Stimulated activated CD8-positive, alpha-beta memory T cell treated with anti-CD3 and anti-CD28 coated beads, Interleukin-2, amount 100 ng/mL, for 1 hour (primary cell): ENCODE measurements at places on chromosomes 2 and 18.

DNA sequence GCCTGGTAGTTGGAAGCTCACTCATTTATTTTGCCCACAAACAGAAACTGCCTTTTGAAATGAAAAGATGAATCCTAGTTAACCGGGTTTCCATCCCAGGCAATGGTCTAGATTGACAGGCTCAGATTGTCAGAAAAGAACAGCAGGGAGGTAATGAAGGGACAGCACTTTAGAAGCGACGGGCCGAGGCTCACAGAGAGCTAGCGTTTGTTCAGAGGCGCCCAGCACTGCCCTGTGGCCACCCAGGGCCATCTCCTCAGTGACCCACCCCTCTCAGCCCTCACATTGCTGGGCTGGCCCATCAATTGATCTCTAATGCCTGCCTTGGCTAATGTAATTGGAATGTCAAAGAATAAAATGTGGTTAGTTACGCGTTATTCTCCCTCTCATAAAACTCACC lies 304.8 kb downstream of the CDCA7 start:
- DNase-seq, result no peak

DNA sequence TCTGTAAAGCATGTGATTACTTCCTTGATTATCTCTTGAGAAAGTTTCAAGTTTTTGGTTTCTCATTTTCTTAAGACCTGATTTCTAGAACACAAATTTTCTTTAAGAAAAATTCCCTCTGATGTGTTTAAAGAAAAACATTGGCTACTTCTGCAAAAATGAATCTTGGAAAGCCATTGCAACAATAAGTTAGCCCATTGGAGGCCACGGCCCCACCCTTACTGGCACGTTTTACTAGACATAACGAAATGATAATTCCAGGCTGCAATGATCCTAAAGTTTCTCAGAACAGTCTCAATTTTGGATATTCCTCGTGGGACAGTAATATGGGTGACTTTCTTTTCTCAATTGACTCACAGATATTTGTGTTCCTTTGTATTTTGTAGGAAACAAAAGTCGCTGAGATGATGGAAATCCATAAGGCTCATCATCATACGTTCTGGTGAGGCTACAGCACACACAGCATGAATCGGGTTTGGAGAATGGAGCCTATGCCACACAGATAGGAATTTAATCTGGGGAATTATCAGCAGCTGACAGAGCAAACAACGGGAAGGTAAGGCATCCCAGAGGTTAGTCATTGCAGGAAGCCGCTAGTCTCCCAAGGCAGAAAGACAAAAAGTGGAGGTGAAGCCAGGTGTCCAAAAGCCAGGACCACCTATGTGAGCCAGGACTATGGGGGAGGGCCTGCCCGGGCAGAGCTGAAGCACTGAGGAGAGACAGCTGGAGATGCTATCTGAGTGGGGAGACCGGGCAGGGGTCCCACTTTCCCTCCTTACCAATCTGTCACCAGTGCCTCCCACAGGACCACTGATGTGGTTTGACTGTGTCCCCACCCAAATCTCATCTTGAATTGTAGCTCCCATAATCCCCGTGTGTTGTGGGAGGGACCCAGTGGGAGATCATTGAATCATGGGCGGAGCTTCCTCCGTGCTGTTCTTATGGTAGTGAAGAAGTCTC lies 35.9 kb downstream of the SOWAHC start:
- DNase-seq, result no peak

DNA sequence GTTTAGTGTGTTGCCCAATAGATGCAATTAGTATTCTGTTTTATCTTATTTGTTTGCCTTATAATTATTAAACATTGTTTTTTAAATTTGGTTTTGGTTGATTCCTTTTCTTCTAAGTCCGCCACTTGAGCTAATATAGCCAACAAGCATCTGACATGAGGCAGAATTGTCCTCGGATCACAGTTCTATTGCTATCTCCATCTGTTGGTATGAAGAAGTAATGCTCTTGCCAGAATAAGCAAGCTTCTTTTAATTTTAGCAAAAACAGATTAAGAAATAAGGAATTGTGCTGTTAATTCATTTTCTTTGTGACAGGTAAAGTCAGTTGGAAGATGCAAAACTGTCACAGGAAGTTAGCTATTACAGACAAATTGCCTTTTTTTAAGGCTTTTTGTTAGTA lies 54.3 kb downstream of the R3HDM1 start:
- no peak for DNase-seq

DNA sequence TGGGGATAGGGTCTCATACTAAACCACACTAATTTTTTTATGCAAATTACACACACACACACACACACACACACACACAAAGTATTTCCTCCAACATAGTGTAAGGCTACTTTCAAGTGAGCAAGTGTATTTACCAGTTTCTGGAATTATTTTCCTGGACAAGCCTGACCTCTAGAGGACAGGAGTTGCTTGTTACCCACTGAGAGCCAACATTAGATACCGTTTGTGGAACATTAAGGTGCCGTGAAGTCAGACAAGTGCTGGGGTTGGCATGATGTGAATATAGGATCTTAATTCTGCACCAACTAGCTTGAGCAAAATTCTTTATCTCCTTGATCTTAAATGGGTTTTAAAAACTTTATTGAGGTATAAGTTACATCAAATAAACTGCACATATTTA lies 39.3 kb upstream of the SERPINB2 start:
- DNase-seq, result no peak

GRCh38 chr18:48790226-48790863 lies 160.4 kb downstream of the SMAD7 start:
- DNase-seq, result no peak

DNA sequence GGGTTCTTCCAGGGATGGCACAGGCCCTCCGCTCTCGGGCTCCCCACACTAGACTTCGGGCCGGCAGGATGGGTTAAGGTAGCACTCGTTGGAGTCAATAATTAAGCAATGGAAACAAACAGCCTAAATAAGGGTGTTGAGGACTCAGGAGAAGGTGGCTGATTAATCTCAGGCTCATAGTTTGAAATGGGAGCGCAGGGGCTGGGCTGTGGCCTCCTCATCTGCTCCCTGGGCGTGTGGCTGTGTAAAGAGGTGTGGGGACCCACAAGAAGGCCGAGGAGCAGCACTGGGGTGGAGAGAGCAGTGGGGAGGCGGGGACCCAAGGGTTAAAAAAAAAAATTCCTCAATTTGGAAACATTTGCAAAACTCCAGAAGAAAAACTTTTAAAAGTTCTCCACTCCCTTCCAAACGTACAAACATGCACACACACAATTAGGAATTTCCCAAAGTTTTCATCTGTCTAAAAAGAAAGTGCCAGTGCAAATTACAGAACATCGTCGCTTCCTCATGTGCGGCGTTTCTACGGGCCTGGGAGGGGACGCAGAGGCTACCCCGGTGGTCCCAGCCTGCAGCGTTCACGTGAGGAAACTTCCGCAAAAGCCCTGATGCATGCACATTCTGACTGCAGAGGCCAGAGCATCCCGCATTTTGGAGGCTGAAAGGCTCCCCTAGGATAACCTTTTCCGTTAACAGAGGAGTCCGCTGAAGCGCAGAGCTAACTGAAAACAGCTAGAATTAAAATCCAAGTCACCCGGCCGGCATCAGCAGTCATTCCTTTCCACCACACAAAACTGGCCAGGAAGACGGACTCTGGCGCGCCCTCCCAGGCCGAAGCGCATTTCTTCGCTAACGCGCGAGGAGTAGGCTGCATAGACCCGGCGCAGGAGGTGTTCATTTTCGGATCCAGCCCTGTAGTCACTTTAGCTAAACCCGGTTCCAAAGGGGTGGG lies 1.0 kb upstream of the TUBB6 start:
- DNase-seq, result no peak

- DNase-seq, result no peak
These were observed 98.2 kb upstream of the SETBP1 start for GRCh38 chr18:44582456-44582855.

DNA sequence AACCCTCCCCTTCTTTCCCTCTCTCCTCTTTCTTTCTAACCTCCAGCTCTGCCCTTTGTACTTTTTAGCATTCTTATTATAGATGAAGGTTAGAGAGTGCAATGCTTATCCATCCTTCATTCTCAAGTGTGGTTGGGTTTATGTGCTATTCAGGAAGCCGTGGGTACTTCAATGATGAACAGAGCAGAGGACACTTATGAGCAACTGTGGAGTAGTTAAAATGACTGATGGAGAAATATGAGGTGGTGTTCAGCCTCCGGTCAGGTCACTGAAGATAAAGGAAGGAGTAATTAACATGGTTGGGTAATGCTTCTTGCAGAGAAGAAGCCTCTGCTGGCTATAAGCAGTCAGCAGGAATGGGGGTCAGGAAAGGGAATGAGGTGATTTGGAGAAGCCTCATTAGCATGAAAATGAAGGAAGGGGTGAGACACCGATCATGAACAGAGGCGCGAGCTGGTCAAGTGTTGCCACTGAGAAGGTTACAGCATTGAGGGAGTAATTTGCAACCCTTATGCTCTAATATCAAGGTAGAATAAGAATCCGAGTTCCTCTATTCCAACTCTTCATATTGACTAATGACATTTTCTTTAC lies 174.7 kb downstream of the LPIN1 start:
- DNase-seq, result no peak

GRCh38 chr2:170846314-170846713 lies 29.6 kb downstream of the GAD1 start:
- no peak for DNase-seq

- DNase-seq, result no peak
These were observed 20.8 kb downstream of the EIF2AK3 start for GRCh38 chr2:88606371-88607030.

DNA sequence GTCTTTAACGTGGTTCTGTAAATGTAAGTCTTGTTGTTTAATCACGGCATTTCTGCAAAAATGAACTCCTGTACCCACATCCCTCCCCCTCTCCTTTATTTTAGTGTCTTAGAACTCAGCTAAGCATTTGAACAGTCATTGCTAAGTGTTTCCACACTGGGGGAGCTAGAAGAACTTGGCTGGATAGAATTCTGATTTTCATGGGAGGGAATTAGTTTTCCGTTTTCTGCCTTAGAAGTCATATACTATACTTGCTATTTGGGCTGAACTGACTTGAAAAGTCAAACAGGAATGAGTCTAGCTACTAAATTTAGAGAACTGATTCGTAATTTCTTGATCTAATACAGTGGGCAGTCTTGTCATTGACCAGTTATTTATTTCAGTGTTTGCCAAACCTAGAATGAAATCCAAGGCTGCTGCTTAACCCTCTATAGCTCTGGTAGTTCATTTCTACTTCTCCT lies 61.1 kb downstream of the FMNL2 start:
- no peak for DNase-seq

GRCh38 chr18:79490626-79491041 lies 94.9 kb downstream of the NFATC1 start:
- no peak for DNase-seq

DNA sequence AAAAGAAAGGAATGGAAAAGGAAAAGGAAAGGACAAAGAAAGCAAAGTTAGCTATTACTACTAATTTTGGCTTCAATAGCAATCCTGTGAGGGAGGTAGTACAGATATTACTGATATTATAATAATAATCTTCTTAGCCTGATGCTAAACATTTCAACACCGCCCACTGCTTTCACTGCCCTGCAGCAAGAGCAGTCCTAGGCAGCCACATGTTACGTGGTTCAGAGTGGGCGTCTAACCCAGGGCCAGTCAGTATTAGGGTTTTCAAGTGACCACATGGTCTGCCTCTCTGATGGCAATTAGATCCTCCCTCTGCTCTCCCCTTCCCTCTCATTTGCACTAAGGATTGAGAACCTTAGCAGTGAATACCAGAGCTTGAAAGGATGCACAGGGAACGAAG lies 83.7 kb upstream of the ZNF397 start:
- no peak for DNase-seq

GRCh38 chr18:46716827-46717226 lies 40.0 kb downstream of the ST8SIA5 start:
- no peak for DNase-seq

DNA sequence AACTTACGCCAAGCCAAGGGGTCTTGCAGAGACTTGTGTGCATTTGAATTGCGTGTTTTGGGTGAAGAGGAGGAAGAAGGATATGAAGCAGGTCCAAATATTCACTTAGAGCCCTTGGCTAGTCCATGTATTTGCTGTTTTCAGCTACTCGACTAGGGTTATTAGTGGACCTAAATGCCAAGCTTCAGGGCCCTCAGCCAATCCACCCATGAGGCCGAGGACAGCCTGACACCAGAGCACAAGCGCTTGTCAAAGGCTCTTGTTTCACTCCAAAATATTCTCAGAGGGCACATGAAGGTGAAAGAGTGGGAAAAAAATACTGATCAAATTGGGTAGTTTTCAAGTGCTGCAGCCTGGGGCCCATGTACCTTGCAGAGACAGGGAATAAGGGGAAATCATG lies 174.8 kb upstream of the ACAA2 start:
- DNase-seq, result no peak

GRCh38 chr18:38244480-38244879 lies 678.9 kb upstream of the CELF4 start:
- DNase-seq, result no peak

DNA sequence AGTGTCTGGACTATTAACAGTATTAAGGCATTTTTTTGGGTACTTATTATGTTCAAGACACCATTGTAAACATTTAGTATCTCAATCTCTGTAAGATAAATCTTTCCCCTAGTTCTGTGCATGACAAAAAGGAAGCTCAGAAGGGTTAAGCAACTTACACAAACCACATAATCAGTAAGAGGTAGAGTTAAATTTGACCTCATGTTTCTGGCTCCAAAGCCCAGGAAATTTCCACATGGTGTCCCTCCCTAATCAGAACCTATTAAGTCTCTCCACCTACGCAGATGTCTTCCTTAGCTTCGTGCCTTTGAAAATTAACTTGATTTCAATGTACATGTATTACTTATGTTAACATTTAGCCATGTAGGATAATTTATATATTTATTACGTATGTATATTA lies 2.0 kb downstream of the MFSD6 start:
- DNase-seq, result no peak

- no peak for DNase-seq
These were observed 1441.7 kb upstream of the CELF4 start for GRCh38 chr18:39007031-39007902.

GRCh38 chr18:32598144-32598543 lies 127.5 kb upstream of the GAREM1 start:
- no peak for DNase-seq

DNA sequence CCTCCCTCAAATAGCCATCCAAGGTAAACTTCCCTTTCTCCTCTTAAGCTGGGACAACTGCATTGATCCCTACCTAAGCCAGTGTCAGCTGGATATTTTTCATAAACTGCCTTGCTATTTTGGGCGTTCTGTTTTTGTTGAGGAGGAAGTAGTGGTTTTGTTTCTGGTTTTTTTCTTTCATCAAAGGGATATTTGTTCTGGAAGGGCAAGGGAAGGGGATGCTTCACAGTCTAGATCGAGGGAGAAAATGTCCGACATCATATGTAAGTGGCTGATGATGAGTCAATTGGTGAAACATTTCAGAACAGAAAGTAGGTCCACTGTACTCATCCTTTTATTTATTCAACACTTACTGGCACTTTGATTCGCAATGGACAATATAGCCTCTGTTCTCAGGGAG lies 31.0 kb downstream of the TANC1 start:
- no peak for DNase-seq
